Activated naive CD4-positive, alpha-beta T cell treated with anti-CD3 and anti-CD28 coated beads for 36 hours (primary cell): ENCODE measurements at places on chromosomes 6 and 20.

- H3K27me3 ChIP-seq, result no peaks in the 10 kb centered on the region
- H3K36me3 ChIP-seq, result no peaks in the 10 kb centered on the region
- H3K4me3 ChIP-seq, result no peak overlapping the region
- no peak overlapping the region for H3K27ac ChIP-seq
Measured at GRCh38 chr20:36885356-36885755, 9.4 kb downstream of the TLDC2 start.

DNA sequence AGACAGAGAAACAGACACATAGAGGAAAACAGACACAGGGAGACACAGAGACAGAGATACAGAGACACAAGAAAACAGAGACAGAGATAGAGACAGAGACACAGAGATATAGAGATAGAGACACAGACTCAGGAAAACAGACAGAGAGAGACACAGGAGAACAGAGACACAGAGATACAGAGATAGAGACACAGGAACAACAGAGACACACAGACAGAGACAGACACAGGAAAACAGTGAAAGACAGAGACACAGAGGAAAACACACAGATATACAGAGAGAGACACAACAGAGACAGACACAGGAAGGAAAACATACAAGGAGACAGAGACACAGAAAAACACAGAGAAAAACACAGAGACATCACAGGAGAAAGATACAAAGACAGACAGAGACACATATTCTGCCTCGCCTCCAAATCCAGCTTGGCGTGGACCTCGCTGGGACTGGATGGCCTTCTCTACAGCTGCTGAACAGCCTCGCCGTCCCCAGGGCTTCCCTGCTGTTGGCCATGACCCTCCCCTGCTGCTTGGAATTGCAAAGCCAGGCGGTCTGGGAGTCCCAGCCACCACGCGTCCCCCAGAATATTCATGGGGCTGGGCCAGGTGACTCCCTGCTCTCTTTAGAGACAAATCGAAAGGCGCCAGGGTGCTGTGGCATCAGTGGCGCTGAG is 36.8 kb downstream of the NTSR1 start:
- H3K4me1 ChIP-seq, result peaks cover 18% of the 10 kb centered on the region
- no peak for DNase-seq
- no peak overlapping the region for H3K27ac ChIP-seq
- H3K36me3 ChIP-seq, result no peaks in the 10 kb centered on the region
- no peak overlapping the region for H3K4me3 ChIP-seq

- no peaks in the 10 kb centered on the region for H3K27me3 ChIP-seq
- H3K27ac ChIP-seq, result no peak overlapping the region
- H3K36me3 ChIP-seq, result no peaks in the 10 kb centered on the region
- peak; percentile 60 for DNase-seq
Measured at GRCh38 chr6:3813150-3813780, 35.9 kb upstream of the FAM50B start.

DNA sequence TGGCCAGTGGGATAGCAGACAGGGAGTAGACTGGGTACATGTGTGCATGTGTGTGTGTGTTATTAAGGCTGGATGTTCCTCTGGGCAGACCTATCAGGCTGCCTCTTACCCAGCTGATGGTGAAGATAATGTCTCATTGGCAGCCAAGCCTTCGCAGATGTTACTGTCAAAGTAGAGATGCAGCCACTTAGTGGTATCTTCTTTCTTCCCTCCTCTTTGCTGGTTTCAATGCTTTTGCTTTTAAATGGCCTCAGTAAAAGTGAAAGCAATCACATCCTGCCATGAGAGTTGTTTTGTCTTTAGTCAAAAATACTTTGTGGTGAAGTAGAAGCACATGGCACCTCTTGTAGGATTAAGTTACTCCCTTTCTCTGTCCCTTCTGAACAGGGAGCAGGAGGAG is 57.5 kb downstream of the SNRNP48 start:
- H3K36me3 ChIP-seq, result no peaks in the 10 kb centered on the region
- DNase-seq, result peak; percentile 12
- H3K4me3 ChIP-seq, result no peak overlapping the region
- H3K27ac ChIP-seq, result no peak overlapping the region
- H3K27me3 ChIP-seq, result no peaks in the 10 kb centered on the region
- H3K4me1 ChIP-seq, result peaks cover 13% of the 10 kb centered on the region

DNA sequence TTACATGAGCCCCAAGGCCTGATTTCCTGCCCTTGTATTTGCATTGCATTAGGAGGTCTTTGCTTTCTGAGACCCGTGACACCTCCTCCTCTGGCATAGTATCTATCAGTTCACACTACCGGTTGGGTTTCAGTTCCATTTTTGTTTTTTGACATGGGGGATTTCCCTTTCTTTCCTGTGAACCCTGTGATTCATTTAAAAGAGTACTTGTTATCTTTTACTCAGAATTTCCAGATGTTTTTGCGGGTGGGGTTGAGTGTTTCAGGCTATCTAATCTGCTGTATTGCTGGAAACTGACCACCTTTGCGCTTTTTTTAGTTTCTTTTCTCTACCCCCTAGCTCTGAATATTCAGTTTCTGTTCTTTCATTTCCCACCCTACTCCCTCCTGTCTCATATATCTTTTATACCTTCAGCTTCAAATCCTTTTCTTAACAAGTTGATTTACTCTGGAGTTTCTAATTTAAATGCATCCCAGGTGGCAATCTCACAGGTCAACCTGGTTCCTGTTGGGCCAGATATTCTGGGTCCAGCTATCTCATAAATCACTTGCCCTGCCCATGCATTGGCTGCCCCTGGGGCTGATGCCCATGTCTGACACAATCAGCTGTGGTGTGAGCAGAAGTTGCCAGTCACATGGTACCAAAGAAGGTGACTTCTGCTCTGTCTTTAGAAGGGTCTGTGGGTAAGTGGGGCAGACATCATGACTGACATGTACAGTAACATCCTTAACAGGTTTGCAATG is 14.3 kb upstream of the NCOA3 start:
- peak overlapping the region; percentile 58 for H3K4me3 ChIP-seq
- H3K4me1 ChIP-seq, result peaks cover 53% of the 10 kb centered on the region
- peak overlapping the region; percentile 98 for H3K27ac ChIP-seq
- peak; percentile 72 for DNase-seq
- H3K27me3 ChIP-seq, result no peaks in the 10 kb centered on the region

GRCh38 chr6:2258112-2258511 is 12.7 kb upstream of the GMDS start:
- peaks cover 37% of the 10 kb centered on the region for H3K36me3 ChIP-seq
- H3K4me1 ChIP-seq, result no peaks in the 10 kb centered on the region
- H3K27me3 ChIP-seq, result no peaks in the 10 kb centered on the region
